ENCODE measurements at places on chromosomes 12 and 14. TPM values are rescaled to one million over a fixed set of nuclear protein-coding genes. Genes with fewer than 3 reads are reported as not detected.

The LRRIQ1 gene
- 1.5 TPM for total RNA-seq

The TAS2R13 gene
- 7.4 TPM for total RNA-seq

The RFLNA gene
- 1.1 TPM for total RNA-seq

The BEGAIN gene
- total RNA-seq, result 0.18 TPM

The BBOF1 gene
- total RNA-seq, result 9.8 TPM

The CCDC88C gene
- total RNA-seq, result not detected

The TC2N gene
- 1.6 TPM for total RNA-seq

The NANOG gene
- total RNA-seq, result 0.16 TPM

The MYF5 gene
- not detected for total RNA-seq

The CYP27B1 gene
- total RNA-seq, result not detected

The C1S gene
- 790 TPM for total RNA-seq

The SLC22A17 gene
- 9.6 TPM for total RNA-seq

The RPL10L gene
- total RNA-seq, result not detected

The BTBD6 gene
- 51.0 TPM for total RNA-seq

The ABCD2 gene
- 0.25 TPM for total RNA-seq

The C12orf54 gene
- not detected for total RNA-seq

The VDR gene
- total RNA-seq, result 5.0 TPM

The SLC8A3 gene
- total RNA-seq, result not detected

The ABCC9 gene
- total RNA-seq, result 20.0 TPM

The NINJ2 gene
- total RNA-seq, result not detected

The SPTB gene
- total RNA-seq, result under 0.01 TPM

The KRT83 gene
- total RNA-seq, result not detected

The PLEK2 gene
- total RNA-seq, result 2.8 TPM

The SMIM41 gene
- total RNA-seq, result 0.98 TPM

The SDSL gene
- total RNA-seq, result 5.9 TPM

The FOXN4 gene
- total RNA-seq, result not detected

The NOVA1 gene
- total RNA-seq, result 16.9 TPM

The DBX2 gene
- 0.08 TPM for total RNA-seq

The TMED10 gene
- 143 TPM for total RNA-seq

The RIPK3 gene
- total RNA-seq, result 3.0 TPM

The P2RX2 gene
- total RNA-seq, result not detected

The TMEM63C gene
- total RNA-seq, result 1.9 TPM

The NTS gene
- total RNA-seq, result 0.09 TPM

The LHX5 gene
- total RNA-seq, result not detected

The DEGS2 gene
- 0.16 TPM for total RNA-seq

The M6PR gene
- total RNA-seq, result 329 TPM

The LALBA gene
- not detected for total RNA-seq

The CMKLR1 gene
- total RNA-seq, result not detected
